ENCODE measurements at places on chromosomes 4 and X.

- no peak for DNase-seq
Measured at GRCh38 chr4:183424109-183424744, 20.2 kb upstream of the CDKN2AIP start.

DNA sequence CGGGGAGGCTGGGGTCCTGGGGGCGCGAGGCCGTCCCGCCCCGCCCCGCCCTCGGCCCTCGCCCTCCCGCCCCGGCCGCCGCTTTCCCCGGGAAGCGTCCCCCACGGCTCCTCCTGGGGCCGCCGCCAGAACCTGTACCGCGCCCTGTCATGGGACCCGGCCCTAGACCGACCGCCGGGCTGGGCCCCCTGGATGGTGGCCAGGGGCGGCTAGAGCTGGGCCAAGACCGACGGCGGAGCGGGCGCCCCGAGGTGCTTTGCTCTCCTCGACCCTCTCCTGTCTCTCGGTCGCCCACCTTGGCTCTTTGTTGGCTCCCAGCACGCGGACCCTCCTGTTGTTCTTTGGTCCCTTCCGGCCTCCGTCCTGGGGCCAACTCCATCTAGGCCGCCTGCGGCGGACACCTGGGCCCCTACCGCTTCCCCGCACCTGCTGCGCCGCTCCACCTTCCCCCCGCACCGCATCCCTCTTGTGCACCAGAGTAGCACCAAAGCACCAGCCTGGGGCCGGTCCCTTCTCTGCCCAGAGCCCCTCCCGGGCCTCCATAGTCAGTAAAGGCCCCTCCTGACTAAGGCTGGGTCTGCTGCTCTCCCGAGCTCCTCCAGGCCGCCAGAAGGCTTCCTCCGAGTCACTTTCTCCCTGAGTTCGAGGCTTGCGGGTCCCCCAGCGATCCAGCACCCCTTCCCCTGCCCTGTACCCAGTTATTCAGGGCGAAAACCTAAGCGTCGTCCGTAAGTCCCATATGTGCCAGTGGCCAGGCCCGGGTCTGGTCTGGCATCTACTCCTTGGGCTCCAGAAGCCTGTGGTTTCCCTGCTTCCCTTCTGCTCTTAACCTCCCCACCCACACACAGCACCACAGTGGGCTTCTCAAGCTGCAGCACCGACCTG lies 587 bp downstream of the TACC3 start:
- DNase-seq: no peak

GRCh38 chrX:95056901-95057300 lies 1382.9 kb downstream of the FAM133A start:
- no peak for DNase-seq

GRCh38 chr4:90792696-90793095 lies 665.5 kb downstream of the CCSER1 start:
- no peak for DNase-seq

DNA sequence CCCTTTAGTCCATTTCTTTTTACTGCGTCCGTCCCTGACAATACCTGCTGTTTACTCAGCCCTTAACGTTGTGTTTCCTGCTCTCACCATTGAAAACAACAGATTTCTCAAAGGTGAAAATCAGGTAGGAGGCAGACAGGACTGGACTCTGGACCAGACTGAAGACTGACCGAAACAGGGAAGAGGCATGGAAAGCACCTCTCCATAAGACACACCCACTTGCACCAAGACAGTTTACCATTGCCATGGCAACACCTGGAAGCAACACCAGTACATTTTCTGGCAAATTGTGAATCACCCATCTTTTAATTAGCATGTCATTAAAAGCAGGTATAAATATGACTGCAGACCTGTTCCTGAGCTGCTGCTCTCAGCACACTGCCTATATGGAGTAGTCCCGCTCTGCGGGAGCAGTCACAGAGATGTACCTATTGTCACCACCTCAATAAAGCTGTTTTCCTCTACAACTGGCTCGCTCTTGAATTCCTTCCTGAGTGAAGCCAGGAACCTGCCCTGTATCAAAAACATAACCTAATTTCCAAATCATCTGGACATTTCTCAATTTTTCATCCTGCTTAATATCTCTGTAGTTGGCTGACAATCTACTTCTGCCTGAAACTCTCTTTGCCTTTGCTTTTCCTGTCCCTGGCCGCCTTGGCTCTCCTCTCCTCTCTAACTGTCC lies 117.0 kb downstream of the RNF150 start:
- DNase-seq: no peak

GRCh38 chr4:5232549-5232948 lies 181.3 kb downstream of the STK32B start:
- DNase-seq: no peak

DNA sequence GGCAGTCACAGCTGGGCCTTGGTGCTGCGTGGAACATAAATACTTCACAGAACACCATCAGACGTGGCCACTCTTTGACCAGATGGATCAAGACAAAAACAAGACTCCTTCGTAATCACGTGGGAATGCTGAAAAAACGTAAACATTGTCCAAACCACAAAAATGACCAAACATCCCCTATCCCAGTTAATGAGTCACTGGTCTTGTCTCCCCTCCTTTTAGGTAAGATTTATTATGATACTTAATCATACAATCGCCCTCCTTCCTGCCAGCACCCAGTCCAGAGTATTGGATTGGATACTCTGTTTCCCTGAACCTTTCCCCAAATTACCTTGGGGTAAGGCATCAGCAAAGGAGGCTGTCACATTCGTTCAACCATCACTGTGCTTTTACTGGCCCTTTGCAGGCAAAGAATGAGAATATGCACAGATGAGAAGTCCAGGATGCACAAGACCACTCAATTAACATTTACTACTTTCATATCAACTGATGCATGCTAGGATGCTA lies 601 bp upstream of the TCEANC start:
- DNase-seq: no peak

- no peak for DNase-seq
Measured at GRCh38 chrX:135988245-135988644, 3.0 kb downstream of the SLC9A6 start.

GRCh38 chr4:20262221-20262620 lies 10.5 kb downstream of the SLIT2 start:
- no peak for DNase-seq

- no peak for DNase-seq
Measured at GRCh38 chr4:101911616-101912015, 121.1 kb downstream of the BANK1 start.

DNA sequence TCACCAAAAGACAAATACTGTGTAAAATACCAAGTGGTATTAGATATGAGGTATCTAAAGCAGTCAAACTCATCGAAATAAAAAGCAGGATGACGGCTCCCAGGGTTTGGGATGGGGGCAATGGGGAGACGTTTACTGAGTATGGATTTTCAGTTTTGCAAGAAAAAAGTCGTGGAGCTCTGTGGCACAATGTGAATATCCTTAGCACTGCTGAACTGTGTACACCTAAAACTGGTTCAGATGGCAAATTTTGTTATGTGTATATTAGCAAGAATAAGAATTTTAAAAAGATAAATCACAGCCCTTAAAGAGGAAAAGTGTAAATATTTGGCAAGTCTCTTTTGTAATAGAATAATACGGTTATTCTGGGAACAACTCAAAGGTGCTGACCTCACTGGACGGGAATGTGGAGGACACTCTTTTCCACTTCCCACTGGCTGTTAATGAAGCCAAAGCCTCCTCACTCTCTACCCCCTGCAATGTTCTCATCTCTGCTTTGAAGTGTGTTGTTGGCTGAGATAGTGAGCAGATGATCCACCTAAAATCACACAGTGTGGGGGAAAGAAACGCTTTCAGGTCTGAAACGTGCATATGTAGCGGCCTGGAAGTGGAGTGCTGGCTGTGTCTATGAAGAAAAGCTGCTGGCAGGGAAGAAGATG lies 49.2 kb downstream of the SEL1L3 start:
- DNase-seq: no peak

DNA sequence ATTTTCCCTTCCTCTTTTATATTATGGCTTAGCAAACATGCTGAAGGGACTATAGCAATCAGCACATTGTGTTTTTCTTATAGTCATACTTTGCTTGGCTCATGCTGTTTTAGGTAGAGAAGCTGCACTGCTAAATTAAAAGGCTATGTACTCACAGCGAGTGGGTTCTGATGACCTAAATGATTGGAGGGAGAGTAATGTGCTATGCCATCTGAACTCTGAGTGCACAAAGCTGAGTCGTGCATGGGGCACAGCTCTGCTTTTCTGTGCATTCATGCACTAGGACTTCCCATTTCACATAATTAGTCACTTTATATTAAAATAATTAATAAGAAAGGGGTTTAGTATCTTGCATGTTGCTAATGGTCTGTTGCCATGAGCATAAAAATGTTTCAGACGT lies 132.7 kb upstream of the ADGRL3 start:
- DNase-seq: no peak

GRCh38 chr4:1376841-1377605 lies 29.2 kb downstream of the NKX1-1 start:
- DNase-seq: no peak

GRCh38 chrX:151621422-151621821 lies 57.9 kb downstream of the PASD1 start:
- DNase-seq: no peak

DNA sequence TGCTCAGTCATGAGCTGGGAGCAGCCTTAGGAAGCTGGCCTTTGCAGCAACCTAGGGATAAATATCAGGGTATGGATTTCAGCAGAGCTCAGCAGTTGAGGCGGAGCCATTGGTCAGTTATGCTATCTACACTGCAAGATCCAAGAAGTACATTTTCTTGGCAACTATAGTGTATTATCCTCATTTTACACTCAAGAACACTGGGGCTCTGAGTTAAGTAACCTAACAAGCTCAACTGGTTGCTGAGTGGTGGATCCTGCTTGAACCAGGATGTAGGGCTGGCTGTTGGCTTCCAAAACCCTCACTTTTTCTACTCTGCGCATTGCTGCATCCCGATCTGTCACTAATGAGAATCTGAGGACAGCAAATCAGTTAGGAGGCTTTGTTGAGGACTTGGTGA lies 1.5 kb upstream of the SCARB2 start:
- no peak for DNase-seq

DNA sequence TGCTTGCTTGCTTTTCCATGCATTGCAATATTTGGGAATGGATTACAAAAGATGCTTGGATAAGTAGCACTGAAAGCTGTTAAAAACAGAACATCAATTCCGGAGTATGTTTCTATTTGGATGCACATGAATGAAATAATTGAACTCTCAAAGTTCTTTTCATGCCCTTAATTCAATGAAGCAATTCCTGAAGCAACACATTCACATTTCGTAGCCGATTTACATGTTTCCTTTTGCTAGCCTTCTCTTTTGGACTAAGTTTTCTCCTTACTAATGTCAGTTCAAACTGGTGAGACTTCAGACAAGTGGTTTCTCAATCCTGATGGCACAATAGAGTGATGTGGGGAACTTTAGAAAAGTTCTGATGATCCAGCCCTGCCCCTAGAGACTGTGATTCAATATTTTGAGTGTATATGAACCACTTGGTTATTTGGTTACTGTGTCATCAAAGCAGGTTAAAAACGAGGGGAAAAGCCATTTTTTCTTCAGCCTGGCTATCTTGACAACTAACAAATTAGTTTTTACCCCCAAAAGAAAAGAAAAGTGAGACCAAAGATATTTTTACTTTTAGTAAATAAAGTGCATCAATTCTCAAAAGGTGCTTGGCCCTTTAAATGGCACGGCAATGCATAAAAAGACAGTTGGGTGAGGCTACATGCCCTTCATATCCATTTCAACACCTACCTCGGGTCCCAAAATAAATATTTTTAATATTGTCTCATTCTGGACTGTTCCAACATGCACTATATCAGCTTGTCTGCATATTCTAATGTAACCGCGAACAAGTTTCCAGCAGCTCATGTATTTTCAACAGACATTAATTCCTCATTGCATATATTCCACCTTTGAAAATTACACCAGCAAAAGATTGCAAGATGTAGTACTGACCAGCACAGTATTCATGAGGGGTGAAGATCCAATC lies 90.1 kb upstream of the RPL34 start:
- DNase-seq: no peak

Measured in T-helper 22 cell (primary cell).